Left cardiac atrium (tissue), 4 donors: ENCODE measurements at places on chromosomes 5 and 9. TPM values are rescaled to one million over a fixed set of nuclear protein-coding genes. Genes with fewer than 3 reads are reported as not detected.

DNA sequence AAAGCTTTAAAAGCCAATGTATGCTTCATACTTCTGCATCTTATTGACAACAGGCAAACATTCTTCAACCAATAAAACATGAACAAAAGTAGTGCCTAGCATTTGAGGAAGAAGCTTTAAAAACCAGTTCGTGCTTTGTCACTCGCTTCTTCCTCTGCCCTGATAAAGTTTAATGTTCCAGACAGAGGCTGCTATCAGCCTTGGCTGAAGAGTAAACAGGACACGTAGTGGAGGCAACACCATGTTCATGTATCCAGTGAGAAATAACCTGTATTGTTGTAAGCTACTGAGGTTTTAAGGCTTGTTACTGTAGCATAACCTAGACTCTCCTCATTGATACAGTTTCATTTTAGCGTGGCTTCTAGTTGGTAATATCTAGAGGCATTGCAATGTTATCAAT is 3.2 kb upstream of the FUBP3 start:
- DNase-seq: no peak

GRCh38 chr9:114484854-114485443 is 20.3 kb downstream of the WHRN start:
- no peak for DNase-seq

DNA sequence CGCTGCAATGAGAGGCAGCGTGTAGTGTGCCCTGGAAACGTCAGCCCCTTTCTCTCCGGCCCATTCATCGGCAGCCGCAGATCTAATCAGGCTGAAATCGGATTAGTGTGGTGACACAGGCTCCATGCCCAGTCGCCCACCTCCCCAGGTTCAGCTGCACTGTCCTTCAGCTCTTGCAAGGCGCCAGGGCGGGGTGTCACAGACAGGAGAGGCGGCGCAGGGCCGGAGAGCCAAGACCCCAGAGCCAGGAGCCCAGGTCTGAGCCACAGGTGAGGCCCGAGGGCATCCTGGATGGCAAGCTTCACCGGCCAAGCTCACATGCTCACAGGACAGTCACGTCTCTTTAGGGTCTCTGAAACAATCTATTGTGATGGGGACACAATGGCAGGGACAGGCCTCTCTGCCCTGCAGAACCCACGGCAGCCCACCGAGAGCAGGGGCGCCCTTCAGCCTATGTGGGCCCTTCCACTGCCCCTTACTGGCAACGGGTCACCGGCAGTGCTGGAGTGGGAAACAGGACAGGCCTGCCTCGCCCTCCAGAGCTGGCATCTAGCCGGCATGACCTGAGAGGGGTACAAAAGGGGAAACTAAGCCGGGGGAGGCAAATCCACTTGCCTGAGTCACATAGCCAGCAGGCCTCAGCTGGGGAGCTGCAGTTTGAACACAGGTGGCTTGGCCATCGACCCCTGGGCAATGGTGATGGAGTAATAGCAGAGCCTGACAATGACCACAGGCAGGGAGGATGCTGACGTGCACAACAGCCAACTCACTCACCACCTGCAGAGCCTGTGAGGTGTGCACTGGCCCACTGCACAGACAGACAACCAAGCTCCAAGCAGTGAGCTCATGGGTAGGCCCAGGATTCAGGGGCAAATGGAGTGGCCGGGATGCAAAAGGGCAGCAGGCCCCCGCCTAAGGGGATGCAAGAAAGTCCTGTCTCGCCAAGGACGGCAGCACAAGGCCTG is 48.1 kb downstream of the VAV2 start:
- DNase-seq: peak; percentile 15

The NR2F1-AS1 gene
- 10.5 TPM for total RNA-seq

The SLC34A1 gene
- not detected for total RNA-seq

The IL13 gene
- not detected for total RNA-seq

The HACD4 gene
- total RNA-seq: 1.0 TPM
